ENCODE measurements at places on chromosomes 4 and X.
A peak's percentile ranks its signal among the peaks of the same experiment; 100 is the strongest.

GRCh38 chrX:107293056-107293455 is 86.6 kb downstream of the DNAAF6 start:
- DNase-seq, result no peak

DNA sequence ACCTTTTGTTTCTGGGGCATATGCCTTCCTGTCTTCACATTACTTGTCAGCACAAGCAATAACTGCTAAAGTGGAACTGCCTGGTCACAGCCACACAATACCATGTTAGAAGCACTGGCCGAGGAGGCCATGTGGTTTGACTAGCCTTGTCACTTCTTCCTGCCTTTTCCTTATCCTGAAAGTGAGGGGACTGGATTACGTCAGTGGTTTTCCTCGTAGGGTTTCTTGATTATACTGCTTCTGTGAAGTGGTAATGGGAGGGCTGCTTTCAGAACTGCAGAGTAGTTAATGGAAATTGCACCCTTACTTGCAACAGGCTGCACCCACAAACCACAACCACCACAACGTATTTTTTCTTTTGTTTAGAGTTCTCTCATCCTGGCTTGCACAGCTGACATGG is 26.6 kb downstream of the ZRSR2 start:
- peak; percentile 14 for DNase-seq

DNA sequence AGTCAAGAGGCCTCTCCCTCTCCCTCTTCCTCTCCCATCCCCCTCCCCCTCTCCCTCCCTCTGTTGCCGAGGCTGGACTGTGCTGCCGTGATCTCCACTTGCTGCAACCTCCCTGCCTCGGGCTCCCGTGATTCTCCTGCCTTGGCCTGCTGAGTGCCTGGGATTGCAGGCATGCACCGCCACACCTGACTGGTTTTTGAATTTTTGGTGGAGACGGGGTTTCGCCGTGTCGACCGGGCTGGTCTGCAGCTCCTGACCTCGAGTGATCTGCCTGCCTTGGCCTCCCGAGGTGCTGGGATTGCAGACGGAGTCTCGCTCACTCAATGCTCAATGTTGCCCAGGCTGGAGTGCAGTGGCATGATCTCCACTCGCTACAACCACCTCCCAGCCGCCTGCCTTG is 165.1 kb downstream of the CENPC start:
- DNase-seq, result no peak

- DNase-seq, result no peak
These were observed 315.9 kb downstream of the MAPK10 start for GRCh38 chr4:86043755-86044592.

DNA sequence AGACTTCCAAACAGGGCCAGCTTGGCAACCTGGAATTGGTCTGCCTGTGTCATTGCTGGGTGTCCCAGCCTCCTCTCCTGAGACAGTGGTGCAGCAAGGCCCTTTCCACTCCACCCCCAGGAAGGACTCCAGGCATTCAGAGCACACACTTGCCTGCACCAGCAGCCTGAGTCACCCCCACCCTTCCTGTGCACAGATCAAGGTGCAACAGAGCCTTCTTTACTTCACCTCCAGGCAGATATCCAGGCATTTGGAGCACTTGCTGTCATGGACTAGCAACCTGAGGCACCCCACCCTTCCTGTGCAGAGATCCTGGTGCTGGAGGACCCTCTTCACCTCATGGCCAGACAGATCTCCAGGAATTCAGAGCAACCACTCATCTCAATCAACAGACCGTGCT is 135.8 kb downstream of the GASK1B start:
- DNase-seq, result no peak

DNA sequence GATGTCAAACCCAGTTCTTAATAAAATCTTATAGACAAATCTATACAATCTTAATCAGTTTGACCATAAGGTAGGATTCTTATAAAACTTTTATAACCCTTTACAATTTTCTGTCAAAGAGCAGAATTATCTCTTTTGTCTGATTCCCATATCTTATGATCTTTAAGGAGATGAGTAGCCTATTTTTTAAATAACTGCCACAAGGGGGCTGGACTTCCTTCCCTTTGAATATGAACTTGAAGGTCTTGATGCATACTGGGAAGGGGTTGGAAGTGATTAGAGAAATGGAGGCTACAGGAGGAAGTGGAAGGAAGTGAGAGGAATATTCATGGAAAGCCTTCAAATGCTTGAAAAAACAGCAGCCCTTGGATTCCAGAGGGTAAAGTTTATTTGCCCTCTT is 111.1 kb downstream of the APOOL start:
- DNase-seq, result no peak

GRCh38 chr4:147749811-147750321 is 18.0 kb downstream of the ARHGAP10 start:
- DNase-seq, result no peak

All from activated naive CD4-positive, alpha-beta T cell treated with Interleukin-2 at 50 U/mL for 16 hours (primary cell).